Epithelial cell of alveolus of lung (primary cell): ENCODE measurements at places on chromosomes 4 and X. TPM values are rescaled to one million over a fixed set of nuclear protein-coding genes. Genes with fewer than 3 reads are reported as not detected.

Gene UGT2B15
- not detected in 2 replicates for total RNA-seq

Gene MTTP
- total RNA-seq, result 0.08 and 0.26 TPM in 2 replicates

Gene USP9X
- 33.9 and 44.7 TPM in 2 replicates for total RNA-seq

Gene SMIM10
- 7.1 and 11.3 TPM in 2 replicates for total RNA-seq

Gene CCDC158
- 0.13 TPM in 1 of 2 replicates, not detected in the other for total RNA-seq

Gene CPZ
- total RNA-seq, result 0.91 and 8.3 TPM in 2 replicates

Gene RLIM
- 27.8 and 43.3 TPM in 2 replicates for total RNA-seq

Gene CDS1
- 0.56 and 1.0 TPM in 2 replicates for total RNA-seq

Gene TRIM60
- total RNA-seq, result not detected in 2 replicates

Gene MAGEB17
- 0.08 TPM in 1 of 2 replicates, not detected in the other for total RNA-seq

Gene GPC4
- 2.3 and 3.9 TPM in 2 replicates for total RNA-seq

Gene PIGA
- 4.4 and 4.6 TPM in 2 replicates for total RNA-seq

Gene SOD3
- total RNA-seq, result 2.7 and 4.2 TPM in 2 replicates

Gene SEC24B
- total RNA-seq, result 18.6 and 26.4 TPM in 2 replicates

Gene PALLD
- total RNA-seq, result 55.7 and 79.8 TPM in 2 replicates

Gene NUDT10
- total RNA-seq, result 3.3 and 5.8 TPM in 2 replicates

Gene IL21
- total RNA-seq, result not detected in 2 replicates

Gene FGFR3
- total RNA-seq, result 0.88 and 1.4 TPM in 2 replicates

Gene SPATA4
- total RNA-seq, result 0.13 TPM in 1 of 2 replicates, not detected in the other

Gene TRIML2
- not detected in 2 replicates for total RNA-seq

Gene RFC1
- 22.6 and 33.1 TPM in 2 replicates for total RNA-seq

Gene SLC7A11
- total RNA-seq, result 6.1 and 14.0 TPM in 2 replicates

Gene NBDY
- total RNA-seq, result 13.6 and 27.9 TPM in 2 replicates

Gene ARMCX2
- 65.1 and 98.9 TPM in 2 replicates for total RNA-seq

Gene RBM46
- 0.08 and 0.39 TPM in 2 replicates for total RNA-seq

Gene FATE1
- total RNA-seq, result not detected in 2 replicates

Gene NPY1R
- not detected in 2 replicates for total RNA-seq

Gene SPANXA2
- total RNA-seq, result not detected in 2 replicates

Gene ERVMER34-1
- 0.13 and 3.0 TPM in 2 replicates for total RNA-seq

Gene CT45A3
- not detected in 2 replicates for total RNA-seq

Gene ZNF732
- total RNA-seq, result 0.32 and 0.65 TPM in 2 replicates

Gene RASGEF1B
- 0.13 and 3.4 TPM in 2 replicates for total RNA-seq

Gene RBM41
- 4.9 and 12.5 TPM in 2 replicates for total RNA-seq

Gene HELT
- total RNA-seq, result not detected in 2 replicates

Gene TMEM31
- total RNA-seq, result not detected in 2 replicates

Gene ZNF518B
- 35.9 and 40.2 TPM in 2 replicates for total RNA-seq

Gene ENPEP
- 0.13 and 0.64 TPM in 2 replicates for total RNA-seq

Gene SMIM20
- 43.3 and 46.0 TPM in 2 replicates for total RNA-seq

Gene UGT2B10
- not detected in 2 replicates for total RNA-seq

Gene AFM
- not detected in 2 replicates for total RNA-seq

Gene TCEAL9
- total RNA-seq, result 90.5 and 93.3 TPM in 2 replicates

Gene SOWAHB
- 0.13 TPM in 1 of 2 replicates, not detected in the other for total RNA-seq

Gene GRID2
- under 0.01 and 0.08 TPM in 2 replicates for total RNA-seq

Gene CXCL11
- total RNA-seq, result 1.0 TPM in 1 of 2 replicates, not detected in the other

Gene TSPAN7
- 1.0 and 1.6 TPM in 2 replicates for total RNA-seq

Gene HOPX
- total RNA-seq, result 2.2 and 5.2 TPM in 2 replicates

Gene MGARP
- 6.1 and 29.9 TPM in 2 replicates for total RNA-seq

Gene GABRG1
- total RNA-seq, result not detected in 2 replicates

Gene UTP14A
- total RNA-seq, result 12.9 and 16.0 TPM in 2 replicates

Gene MOB1B
- 10.9 and 15.1 TPM in 2 replicates for total RNA-seq

Gene CLCN5
- 1.5 and 4.4 TPM in 2 replicates for total RNA-seq

Gene CXCL10
- 3.4 TPM in 1 of 2 replicates, not detected in the other for total RNA-seq

Gene SLC34A2
- total RNA-seq, result under 0.01 TPM in 1 of 2 replicates, not detected in the other

Gene HSFX1
- 0.26 and 0.88 TPM in 2 replicates for total RNA-seq

Gene RAB33A
- 4.8 TPM in 1 of 2 replicates, not detected in the other for total RNA-seq

Gene GAGE1
- total RNA-seq, result not detected in 2 replicates

Gene S100P
- total RNA-seq, result 0.39 TPM in 1 of 2 replicates, not detected in the other
